Karpas-422 (cell line): ENCODE measurements at places on chromosomes 13 and 19.

DNA sequence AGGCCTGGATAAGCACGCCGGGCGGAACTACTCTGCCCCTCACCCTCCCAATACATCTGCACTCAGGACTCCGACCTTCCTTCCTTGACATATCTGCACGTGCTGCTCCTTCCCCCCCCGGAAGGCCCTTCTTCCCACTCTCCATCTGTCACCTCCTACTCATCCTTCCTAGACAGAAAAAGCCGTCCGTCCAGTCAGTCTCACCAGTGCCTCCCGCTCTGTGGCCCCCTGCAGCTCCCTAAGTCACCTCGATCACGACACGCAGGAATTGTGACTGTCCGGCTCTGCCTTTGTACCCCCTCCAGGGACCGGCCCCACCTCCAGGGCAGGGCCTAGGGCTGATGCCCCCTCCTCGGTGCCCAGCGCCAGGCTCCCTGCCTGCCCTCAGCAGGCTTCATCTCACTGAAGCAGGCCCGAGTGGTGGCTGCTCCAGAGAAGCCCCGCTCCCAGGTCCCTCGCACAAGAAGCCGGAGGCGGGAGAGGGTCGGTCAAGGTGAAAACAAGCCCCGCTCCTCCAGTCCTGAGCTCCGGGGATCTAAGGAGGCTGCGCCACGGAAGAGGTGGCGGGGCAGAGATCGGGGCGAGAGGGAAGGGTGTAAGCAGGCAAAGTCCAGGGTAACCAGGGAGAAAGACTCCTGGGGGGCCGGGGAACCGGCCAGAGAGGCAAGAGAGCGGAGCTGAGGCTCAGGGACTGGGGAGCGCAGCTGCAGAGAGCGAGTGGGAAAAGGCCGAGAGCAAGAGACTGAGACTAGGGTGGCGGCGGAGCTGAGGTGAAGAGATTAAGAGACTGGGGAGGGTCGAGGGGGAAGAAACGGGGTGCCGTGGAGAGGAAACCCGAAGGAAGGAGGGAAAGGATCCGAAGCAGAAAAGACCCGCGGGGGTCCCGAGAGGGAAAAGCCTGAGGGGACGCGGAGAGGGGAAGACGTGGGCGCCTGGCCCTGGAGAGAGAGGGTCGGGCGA is 1.1 kb downstream of the PPP6R1 start:
- peak; percentile 75 for DNase-seq

GRCh38 chr19:37981785-37982475 is 74.9 kb downstream of the SIPA1L3 start:
- DNase-seq = no peak

DNA sequence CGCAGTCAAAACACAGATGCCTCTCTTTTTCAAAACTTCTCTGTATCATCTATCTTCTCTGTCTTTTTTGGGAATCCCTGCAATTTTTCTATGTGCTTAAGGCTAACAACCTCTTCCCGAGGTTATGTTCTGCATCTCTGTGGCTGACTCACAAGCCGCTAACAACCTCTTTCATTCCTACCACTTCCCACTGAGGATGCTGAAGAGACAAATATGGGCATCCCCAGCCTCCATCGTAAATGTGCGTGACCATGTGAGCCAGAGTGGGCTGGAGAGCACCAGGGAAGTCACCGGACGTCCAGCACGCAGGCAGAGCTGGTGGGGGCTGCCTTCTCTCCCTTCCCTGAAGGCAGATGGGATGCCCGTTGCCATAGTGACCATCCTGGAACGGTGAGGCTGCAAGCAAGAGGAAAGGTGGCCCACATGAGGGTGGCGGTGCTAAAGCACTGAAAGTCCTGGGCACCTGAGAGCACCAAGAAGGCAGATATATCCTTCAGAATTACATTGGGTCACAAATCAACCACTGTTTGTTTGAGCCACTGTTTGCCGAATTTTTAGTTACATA is 122.8 kb downstream of the SHISA2 start:
- no peak for DNase-seq

- no peak for DNase-seq
Observed at GRCh38 chr19:38036707-38037611, 130.0 kb downstream of the SIPA1L3 start.
